ENCODE measurements at places on chromosomes 16 and 17.

DNA sequence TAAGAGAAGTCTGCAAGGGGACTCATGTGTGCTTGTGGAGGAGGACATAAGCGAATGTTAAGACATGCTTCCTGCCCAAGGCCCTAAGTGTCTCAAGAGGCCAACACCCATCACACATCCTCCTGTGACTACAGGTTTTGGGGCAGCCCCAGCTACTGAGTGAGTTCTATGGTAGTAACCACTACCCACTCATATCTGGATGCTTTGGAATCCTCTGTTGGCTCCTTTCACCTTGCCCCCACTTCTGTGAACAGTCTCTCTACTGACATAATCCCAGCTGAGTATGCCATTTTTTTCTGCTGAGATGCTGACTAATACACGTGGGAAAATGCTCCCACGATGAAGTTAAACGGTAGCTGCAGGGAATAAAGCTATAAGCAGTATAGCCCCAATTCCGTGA is 153.5 kb downstream of the VPS53 start:
- DNase-seq = no peak

- no peak for DNase-seq
Observed at GRCh38 chr17:44602390-44602789, 45.1 kb downstream of the FZD2 start.

DNA sequence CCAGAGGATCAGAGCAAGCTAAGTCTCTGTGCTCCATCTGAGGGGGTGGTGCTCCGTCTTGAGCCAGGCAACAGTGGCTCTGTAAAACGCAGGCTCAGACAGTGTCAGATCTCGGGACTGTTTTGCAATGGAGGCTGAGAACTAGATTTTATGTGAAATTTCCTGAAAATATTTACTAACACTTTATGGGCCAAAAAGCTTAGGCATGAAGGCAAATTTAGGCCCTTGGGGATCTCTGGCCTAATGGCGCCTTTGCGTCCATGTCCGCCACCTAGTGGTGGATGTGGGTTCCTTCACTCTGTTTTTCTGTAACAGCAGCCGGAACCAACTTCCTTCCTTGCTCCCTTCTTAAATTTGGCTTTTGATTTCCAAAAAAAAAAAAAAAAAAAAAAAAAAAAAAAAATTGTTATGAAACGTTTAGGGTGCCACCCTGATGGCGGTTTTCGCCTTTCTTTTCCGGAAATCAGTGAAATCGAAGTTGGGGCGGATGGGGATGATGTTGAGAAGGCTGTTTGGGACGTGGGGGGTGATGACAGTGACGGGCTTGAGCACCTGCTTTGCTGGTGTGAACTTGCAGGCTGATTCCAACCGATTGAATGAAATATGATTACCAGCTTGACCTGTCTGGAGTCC is 14.0 kb upstream of the ELAC2 start:
- DNase-seq = peak; percentile 84

GRCh38 chr16:3021449-3022207 is 1.5 kb downstream of the TNFRSF12A start:
- peak; percentile 93 for DNase-seq

DNA sequence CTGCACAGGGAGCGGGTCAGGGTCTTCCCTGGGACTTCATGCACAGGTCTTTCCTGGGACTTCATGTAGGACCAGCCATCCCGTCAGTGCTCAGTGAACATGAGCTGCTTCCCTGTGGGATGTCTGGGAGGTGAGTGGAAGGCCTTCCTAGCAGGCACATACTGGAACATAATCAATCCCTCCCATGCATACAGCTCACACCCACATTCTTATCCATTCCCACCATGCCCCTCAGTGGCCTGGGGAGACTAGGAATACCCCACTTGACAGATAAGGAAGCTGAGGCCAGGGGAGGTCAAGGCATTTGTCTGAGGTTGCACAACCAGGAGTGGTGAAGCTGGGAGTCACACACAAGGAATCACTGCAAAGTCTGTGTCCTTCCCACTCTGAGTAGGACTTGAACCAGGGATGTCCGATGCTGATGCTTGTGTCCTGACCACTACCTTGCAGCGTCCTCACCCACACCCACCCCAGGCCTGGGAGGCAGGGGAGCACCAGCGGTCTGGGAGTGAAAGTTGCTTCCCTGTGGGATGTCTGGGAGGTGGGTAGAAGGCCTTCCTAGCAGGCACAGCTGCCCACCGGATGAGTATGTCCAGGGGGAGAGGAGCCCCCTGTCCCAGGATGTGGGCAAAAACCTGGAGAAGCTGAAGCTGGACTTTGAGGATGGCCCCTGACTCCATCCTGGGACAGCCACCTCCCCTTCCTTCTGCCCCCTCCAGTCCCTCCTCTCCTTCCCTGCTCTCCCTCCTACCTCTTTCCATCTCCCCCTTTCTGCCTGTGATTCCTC is 1.0 kb upstream of the NLRC5 start:
- peak; percentile 47 for DNase-seq

DNA sequence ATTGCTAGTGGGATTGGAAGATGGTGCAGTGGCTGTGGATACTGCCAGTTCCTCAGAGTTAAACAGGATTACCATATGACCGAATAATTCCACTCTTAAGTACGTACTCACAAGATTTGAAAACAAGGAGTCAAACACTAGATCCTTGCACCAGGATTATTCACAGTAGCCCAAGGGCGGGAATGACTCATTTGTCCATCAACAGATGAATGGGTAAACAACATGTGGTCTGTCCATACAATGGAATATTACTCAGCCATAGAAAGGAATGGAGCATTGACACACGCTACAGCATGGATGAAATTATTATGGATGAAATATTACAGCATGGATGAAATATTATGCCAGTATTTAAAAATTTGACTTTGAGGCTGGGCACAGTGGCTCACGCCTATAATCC is 9.1 kb upstream of the MAPK8IP3 start:
- DNase-seq = no peak

- peak; percentile 33 for DNase-seq
Observed at GRCh38 chr17:21248500-21248899, 4.7 kb downstream of the NATD1 start.

- DNase-seq = no peak
Observed at GRCh38 chr17:2963332-2964027, 99.9 kb downstream of the OR1D5 start.

- peak; percentile 32 for DNase-seq
Observed at GRCh38 chr16:84294531-84295142, at the start of gene WFDC1. Gene WFDC1, plus strand, starts transcription at chr16:84294878. Its CDS starts 94 bp downstream, at chr16:84294972.

DNA sequence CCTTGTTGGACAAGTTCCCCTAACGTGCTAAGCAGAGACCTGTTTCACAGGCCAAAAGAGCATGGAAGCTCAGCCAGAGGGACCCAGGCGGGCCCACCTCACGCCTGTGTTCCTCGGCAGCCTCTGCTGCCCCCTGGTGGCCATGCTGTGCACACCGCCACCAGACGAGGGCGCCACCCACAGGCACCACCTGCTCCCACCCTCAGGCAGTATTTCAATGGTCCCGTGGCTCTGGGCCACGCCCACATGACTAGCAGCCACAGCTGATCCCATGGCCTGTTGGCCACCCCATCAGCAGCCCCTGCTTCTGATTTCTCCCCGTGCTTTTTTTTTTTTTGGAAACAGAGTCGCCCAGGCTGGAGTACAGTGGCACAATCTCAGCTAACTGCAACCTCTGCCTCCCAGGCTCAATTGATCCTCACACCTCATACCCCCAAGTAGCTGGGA is 18.9 kb downstream of the MPG start:
- DNase-seq = peak; percentile 98

DNA sequence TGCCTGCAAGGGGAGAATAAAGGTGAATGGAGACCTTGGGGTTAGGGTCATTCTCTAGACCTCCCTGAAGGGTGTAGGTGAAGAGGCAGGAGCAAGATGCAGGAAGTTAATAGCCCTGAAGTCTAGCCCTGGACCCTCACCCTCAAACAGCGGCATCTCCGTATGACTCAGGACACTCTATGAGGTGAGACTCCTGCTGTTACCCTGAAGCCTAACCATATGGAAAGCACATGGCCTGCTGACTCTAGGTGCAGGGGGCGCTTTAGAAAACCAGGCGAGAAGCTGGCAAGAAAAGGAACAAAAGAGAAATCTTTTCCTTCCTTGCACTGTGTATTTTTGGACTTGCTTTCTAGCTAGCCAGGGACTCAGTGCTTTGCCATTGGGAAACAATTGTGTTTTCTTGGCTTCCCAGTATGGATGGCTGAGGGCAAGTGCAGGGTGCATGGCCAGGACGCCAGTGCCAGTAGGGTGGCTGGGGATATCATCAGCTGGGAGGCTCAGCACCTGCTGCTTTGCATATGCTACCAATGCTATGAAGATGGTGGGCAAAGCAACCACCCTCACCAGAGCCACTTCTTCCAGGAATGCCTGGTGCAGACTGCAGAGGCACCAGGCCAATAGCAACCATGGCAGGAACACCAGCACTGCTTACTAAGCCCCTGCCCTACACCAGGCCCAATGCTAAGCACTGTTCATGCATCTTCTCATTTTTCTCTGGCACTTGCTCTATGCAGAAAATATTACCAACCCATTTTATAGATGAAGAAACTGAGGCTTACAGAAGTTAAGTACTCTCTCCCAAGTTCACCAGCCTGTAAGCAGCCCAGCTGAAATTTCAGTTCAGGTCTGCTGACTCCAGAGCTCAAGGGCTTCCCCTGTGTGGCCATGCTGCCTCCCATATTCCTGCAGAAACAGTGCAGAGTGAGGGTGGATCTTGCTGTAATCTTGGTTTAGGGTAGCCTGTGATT is 425.1 kb downstream of the SLC39A11 start:
- no peak for DNase-seq

DNA sequence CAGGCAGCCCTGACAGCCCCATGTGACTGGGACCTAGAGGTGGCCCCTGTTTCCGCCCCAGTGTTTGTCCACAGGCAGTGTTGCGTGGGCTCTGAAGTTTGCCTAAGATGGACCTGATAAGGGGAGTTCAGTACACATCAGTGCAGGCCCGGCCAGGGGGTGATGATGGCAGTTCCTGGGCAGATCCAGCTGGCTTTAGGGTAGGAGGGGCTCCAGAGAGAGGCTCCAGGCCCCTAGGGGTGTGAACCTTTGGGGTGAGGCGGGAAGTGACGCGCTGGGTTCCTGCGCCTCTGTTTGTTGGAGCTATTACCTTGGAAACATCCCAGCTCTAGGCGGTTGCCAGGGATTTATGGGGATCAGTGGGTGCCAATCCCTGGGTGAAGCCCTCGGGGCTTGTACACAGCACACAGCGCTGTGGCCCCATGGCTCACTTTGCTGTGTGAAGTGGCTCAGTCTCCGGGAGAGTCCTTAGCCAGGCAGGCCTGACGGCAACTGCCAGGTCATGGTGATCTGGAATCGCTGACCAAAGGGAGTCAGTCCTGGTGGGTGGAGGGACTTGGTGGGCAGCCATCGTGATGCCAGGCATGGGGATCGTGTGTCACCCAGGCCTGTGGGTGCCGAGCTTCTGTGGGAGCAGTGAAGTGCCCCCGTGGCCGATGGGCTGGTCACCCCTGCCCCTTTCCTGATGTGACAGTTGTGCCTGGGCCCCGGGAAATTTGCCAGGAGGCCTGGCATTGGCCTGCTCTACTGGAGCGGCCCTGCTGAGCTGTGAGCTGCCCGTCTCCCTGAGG is 146.1 kb downstream of the SEC14L1 start:
- no peak for DNase-seq

- DNase-seq = no peak
Observed at GRCh38 chr17:38925263-38925995, at the start of gene LASP1NB. Gene LASP1NB, plus strand, starts transcription at chr17:38925614.

GRCh38 chr17:9802294-9802693 is 10.9 kb upstream of the DHRS7C start:
- no peak for DNase-seq

DNA sequence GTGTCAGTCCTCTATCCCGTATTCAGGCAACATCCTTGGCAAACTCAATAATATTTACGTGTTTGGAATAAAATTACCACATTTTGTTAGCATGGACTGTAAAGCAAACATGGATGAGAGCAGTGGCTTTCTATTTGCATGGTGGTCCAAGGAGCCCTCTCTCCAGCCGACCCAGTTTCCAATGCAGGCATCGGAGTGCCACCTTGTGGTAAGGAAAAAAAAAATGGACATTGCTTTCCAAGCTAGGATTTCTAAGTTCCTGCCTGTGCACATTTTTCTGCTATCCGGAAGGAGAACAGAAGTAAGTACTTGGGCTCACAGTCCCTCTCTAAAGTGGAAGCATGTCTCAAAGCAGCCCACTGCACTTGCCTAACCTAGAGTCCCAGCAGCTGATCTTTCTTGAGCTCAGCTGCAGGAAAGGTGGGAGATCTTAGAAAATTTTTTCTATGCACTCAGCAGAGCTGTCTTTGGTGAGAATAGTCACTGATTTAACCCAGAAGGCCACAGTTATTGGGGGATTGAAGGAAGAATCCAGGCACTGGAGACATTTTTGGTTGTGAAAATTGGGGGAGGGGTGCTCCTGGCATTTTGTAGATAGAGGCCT is 46.0 kb upstream of the ERCC4 start:
- DNase-seq = peak; percentile 25

DNA sequence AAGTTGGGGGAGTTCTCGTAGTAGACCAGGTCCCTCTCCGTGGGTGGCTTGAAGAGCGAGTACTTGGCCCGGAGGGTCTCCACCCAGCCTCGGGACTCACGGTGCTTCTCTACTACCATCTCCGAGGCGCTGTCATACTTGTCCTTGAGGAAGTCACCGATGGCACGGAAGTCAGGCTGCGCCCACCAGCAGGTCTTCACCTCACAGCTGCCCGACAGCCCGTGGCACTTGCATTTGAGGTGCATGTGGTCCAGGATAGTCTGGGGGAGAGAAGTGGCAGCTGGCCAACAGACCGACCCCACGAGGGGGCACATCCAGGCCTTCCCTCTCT is 50.0 kb downstream of the WNT3 start:
- DNase-seq = no peak

- no peak for DNase-seq
Observed at GRCh38 chr16:85126705-85127378, 14.6 kb upstream of the CIBAR2 start.

GRCh38 chr17:50689956-50690886 is 17.5 kb downstream of the ANKRD40 start:
- no peak for DNase-seq

DNA sequence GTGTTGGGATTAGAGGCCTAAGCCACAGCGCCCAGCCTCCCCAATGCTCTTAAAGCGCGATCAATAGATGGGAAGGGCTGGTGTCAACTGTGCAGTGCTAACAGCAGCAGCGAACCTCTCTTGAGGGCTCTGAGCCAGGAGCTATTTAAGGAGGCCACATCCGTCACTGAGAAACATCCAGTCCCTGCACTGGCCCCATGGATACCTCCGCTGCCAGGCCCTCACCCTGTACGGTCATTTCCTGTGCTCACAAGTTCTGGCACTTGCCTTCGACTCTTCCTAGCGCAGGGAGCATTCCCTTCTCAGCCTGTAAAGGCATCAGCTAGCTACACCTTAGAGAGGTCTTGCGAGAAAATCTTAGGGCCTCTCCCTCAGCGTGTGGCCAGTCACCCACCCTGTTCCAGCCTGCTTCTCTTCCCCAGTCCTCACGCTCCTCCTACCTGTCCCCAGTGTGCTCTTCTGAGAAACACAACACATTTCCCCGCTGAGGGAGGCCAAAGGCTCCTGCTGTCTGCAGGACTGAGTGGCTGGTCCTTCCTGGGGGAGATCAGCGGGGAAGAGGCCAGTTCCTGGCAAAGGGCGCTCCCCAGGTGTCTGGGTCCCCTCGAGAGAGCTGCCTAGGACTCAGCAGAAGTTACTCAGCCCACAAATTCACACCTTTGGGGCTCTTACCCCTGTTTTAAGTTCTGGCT is 28.6 kb downstream of the GTF3C1 start:
- no peak for DNase-seq

- DNase-seq = peak; percentile 90
Observed at GRCh38 chr16:3101018-3101840, 2.1 kb upstream of the ZSCAN10 start.

- DNase-seq = no peak
Observed at GRCh38 chr16:20141956-20142355, 68.3 kb upstream of the GPR139 start.
